ENCODE measurements at places on chromosomes 16 and 17.

DNA sequence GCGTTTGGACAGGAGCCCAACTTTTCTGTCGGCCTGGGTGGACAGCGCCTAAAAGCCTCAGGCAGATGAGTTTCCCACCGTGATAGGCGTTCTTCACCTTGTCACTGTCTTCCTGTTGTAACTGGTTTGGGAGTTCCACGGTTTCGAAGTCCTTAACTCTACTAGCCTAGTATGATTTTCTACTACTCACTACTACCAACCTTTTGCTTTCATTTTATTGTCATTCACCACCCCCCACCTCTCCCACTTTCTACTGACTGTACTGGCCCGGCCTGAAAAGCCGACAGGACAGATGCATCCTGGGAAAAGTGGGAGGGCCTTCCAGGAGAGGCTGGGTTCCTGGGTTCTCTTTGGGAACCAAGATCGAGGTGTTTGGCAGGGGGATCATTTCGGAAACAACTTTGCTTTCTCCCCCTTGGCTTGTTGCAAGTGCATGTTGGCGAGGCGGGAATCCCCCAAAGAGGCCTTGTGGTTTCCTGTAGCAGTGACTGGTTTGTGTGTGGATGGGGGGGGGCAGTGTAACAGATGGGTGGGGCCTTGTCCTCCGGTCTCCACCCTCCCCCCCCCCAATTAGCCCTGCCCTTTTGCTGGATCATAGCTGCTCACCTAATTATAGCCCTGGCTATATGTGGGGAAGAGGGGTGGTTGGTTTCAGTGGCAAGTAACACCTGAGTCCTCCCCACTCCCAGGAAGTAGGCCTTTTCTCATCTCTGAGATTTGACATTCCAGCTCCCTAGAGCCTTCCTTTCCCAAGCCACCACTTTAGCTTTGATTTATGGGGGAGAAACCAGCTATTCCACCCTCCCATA lies 1.4 kb downstream of the EIF5A start:
- peak; percentile 77 for DNase-seq

- DNase-seq, result no peak
Observed at GRCh38 chr16:56667581-56668571, at the start of gene MT1G. Gene MT1G (minus strand): TSS chr16:56668065. CDS start chr16:56667993, 72 bp downstream.

DNA sequence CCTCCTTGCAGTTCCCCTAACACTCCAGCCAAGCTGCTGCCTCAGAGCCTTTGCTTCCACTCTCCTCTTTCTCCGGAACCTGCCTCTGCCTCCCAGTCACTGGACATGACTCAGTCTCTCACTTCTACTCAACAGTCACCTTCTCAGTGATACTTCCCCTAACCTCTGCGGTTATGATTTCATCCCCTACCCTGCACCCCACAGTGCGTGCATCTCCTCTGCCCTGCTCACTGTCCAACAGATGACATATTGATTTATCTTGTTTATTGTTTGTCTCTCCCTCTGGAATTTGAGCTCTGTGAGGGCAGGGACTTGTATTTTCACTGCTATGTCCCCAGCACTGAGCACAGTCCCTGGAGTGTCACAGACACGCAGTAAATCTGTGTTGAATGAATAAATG lies 100.7 kb downstream of the CYLD start:
- DNase-seq, result no peak

GRCh38 chr17:3557768-3558583 lies at the start of gene TRPV3:
Gene TRPV3 (minus strand): TSS chr17:3557812. CDS start chr17:3554850, 2,962 bp downstream.
- peak; percentile 17 for DNase-seq

DNA sequence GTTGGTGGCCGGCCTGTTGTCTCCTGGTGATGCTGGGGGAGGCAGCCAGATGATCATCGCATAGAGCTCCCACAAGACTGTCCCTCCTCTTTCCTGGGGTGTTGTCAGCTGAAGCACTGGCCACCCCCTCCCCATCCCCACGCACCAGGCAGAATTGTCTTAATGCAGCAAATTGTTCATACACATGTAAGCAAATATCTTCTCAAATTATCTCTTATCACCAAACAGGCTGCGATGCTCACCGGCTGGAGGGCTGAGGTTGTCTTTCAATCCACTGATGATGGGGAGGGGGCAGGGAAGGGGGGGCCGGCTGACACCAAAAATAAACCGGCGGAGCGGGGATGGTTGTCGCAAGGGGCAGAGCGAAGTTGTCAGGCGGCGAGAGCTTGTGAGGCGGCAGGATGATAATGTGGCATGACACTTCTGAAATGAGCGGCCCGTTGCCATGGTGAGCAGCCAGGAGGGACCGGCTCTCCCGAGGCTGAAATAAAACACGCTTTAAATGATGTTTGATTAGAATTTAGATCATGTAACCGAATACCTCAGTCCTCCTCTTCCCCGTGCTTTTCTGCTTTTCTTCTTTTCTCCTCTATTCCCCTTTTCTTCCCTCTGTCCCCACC lies 59.8 kb downstream of the MRM1 start:
- DNase-seq, result no peak

DNA sequence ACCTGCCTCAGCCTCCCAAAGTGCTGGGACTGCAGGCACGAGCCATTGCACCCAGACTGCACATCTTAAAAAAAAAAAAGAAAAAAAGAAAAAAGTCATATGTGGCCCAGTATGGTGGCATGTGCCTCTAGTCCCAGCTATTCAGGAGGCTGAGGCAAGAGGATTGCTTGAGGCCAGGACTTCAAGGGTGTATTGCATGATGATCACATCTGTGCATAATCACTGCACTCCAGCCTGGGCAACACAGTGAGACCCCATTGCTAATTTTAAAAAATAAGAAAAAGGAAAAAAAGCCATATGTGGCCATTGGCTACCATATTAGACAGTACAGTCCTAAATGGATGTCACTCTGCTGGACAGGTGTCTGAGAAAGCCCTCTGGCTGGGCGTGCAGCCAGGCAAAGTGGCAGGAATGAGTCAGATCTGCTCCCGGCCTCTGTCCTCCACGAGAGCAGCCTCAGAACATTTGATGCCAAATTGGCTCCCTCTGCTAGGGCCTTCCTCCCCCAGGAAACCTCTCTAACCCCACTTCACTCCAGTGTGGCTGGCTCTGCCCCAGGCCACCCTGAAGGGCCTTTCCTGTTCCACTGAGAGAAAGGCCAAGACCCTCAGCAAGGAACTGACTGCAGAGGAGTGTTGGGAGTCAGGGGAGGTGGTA lies 14.7 kb downstream of the CA7 start:
- no peak for DNase-seq

GRCh38 chr16:67021321-67021720 lies 7.6 kb upstream of the CBFB start:
- no peak for DNase-seq

GRCh38 chr17:57902117-57902799 lies 52.4 kb upstream of the MRPS23 start:
- no peak for DNase-seq

- DNase-seq, result peak; percentile 89
Observed at GRCh38 chr17:7336240-7337175, at the start of gene ACAP1. Gene ACAP1 (plus strand): TSS chr17:7336529. CDS start chr17:7336735, 206 bp downstream.

- no peak for DNase-seq
Observed at GRCh38 chr17:21146362-21147015, 19.7 kb downstream of the DHRS7B start.

DNA sequence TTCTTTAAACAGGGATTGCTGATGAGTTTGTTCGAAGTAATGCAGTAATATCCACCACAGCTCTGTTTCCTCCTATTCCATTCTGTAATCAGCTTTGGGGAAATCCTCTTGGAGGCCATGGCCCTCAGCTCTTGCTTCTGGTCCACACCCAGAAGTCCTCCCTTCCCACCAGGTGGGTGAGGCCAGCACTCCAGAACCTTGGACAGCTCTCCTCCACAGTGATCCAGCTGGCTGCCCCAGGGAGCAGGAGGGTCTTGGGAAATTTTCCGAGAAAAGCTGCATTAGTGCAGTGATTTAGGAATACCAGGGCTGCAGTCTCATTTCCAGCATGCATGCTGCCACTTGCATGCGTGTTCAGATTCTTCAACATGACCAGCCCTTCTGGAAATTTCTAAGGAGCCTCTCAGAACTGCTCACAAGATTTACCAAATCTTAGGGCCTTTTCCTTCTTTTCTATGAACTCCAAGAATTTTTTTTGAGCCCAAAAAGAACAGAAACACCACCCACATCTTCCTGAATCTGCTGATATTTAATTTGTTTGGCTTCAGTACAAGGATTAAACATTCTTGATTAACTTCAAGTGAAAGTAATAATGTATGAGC lies 4.2 kb downstream of the SMPD3 start:
- DNase-seq, result no peak

DNA sequence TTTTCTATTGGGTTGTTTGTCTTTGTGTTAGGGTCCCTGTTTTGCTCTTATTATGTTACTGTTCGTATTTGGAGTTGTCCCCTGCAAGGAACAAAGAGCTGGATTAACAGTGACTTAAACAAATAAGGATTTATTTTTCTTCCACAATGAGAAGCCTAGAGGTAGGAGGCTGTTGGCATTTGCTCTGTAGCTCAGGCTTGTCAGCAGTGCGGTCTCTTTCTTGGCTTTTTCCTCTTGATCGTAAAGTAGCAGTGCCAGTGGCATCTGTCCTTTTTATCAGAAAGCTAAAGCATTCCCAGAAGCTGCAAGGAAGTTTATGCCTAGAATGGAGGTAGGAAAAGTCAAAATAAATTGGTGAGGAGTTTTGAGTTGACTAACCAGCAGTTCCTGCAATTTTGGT lies 154.1 kb downstream of the HS3ST4 start:
- DNase-seq, result no peak

- DNase-seq, result no peak
Observed at GRCh38 chr16:54102888-54103866, 183.4 kb downstream of the IRX3 start.

- peak; percentile 59 for DNase-seq
Observed at GRCh38 chr17:79834565-79835469, 4.4 kb downstream of the CBX4 start.

GRCh38 chr17:44781551-44782325 lies 22.9 kb downstream of the ADAM11 start:
- no peak for DNase-seq

DNA sequence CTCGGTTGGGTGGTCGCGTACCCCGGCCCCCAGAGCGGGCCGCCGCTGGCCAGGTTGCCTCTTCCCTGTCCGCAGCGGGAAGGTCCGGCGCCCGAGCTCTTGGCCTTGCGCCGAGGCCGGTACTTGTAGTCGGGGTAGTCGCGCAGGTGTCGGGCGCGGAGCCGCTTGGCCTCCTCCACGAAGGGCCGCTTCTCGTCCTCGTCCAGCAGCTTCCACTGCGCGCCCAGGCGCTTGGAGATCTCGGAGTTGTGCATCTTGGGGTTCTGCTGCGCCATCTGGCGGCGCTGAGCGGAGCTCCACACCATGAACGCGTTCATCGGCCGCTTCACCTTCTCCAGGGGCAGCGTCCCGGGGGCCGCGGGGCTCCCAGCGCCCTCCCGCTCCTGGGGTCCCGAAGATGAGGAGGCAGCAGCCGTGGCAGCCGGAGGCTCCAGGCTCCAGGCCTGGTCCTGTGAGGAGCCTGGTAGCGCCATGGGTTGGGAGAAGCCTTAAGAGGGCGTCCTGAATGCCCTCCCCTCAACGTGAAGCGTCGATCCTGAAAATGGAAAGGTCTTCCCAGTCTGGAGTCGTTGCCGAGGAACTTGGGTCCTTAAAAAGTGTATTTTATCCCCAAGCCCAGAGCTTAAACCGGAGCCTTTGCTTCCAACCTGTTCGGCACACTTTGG lies 558 bp downstream of the SOX15 start:
- DNase-seq, result peak; percentile 52
